ENCODE measurements at places on chromosomes 13 and 19.

- no peak for DNase-seq
Measured at GRCh38 chr19:45591004-45591637, 6.5 kb upstream of the OPA3 start.

DNA sequence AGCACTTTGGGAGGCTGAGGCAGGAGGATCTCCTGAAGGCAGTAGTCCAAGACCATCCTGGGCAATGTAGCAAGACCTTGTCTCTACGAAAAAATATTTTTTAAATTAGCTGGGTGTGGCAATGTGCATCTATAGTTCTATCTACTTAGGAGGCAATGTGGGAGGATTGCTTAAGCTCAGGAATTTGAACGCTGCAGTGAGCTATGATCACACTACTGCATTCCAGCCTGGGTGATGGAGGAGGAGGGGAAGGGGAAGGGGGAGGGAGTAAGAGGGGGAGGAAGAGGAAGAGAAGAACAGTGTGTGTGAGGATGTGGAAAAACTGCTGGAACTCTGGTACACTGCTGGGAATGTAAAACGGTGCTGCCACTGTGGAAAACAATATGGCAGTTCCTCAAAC, 9.2 kb upstream of the CLIP3 start:
- DNase-seq: no peak

- DNase-seq: no peak
Measured at GRCh38 chr19:38658462-38659306, 11.2 kb downstream of the ACTN4 start.

GRCh38 chr19:16386619-16387240, 62.1 kb downstream of the KLF2 start:
- DNase-seq: no peak

- no peak for DNase-seq
Measured at GRCh38 chr19:45919678-45920077, 5.1 kb upstream of the NANOS2 start.

- DNase-seq: no peak
Measured at GRCh38 chr13:67696775-67697174, 466.6 kb upstream of the PCDH9 start.

DNA sequence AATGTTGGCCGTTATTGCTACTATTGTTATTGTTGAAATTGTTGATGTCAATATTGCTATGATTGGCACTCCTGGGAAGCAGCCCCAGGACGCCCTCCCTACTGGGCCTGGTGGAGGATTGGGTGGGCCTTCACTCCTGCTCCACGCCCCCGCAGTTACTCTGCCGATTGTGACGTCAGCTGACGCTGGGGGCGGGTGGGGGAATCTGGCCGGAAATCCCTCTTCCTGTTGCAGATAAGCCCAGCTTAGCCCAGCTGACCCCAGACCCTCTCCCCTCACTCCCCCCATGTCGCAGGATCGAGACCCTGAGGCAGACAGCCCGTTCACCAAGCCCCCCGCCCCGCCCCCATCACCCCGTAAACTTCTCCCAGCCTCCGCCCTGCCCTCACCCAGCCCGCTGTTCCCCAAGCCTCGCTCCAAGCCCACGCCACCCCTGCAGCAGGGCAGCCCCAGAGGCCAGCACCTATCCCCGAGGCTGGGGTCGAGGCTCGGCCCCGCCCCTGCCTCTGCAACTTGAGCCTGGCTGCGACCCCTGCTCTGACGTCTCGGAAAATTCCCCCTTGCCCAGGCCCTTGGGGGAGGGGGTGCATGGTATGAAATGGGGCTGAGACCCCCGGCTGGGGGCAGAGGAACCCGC, at the start of gene ETV2:
TSS of gene ETV2 (plus strand) at position 231 of the 637 bp plus-strand sequence. CDS start 716 bp downstream, outside the sequence.
- DNase-seq: no peak
